ENCODE measurements at places on chromosomes 16 and 17.

DNA sequence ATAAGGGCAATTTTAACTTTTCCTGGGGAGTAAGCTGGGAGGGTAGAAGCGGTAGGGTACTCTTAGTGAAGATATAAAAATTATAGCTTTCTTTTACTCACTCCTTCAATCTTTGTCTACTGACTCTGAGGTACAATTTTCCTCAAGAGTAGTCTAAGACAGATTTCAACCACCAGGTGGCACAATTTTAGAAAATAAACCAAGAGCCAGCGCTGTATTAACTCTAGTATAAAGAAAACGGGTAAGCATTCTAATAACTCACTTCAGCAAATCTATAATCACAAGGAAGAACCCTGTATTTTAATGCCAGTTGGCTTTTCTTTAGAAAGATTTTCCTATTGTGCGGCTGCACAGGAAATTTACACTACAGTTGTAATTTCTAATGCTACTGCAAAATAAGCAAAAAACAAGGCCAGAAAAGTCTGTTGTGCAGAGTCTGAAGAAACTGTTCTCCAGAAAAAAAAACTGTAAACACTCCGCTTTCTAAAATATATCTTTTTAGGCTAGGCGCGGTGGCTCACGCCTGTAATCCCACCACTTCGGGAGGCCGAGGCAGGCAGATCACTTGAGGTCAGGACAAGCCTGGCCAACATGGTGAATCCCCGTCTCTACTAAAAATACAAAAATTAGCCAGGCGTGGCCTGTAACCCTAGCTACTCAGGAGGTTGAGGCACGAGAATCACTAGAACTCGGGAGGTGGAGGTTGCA lies 1.9 kb downstream of the CMC2 start:
- DNase-seq = no peak

DNA sequence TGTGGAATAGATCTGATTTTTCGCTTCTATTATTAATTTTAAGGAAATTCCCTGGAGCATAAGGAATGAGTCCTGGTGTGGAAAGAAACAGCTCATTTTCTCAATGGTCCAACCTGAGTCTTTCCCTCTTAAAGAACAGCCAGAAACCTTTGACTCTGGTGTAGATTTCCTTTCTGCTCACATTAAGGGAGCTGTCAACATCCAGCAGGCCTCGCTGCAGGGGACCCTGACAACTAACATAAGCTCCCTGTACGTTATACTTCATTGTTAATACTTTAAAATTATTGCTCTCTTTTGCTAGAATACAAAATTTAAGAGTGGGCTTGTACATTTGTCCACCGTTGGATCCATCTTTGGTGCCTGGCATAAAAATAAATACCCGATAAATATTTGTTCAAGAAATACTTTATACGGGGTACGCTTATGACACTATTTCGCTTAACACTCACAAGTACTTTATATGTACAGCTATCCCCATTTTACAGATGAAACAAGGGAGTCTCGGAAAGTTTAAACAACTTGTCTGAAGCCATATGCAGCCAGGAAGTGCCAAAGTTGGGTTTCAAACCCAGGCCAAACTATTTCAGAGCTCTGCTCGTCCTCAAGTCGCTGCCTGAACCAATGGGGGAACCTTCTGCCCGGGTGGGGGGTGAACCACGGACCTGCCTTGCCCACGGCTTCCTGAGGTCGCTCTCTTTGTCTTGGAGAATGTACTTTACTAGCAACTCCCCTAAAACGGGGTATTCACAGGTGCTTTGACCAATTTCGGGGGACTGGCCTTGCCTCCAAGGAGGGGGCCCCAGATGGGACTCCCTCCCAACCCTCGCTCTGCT lies 611 bp downstream of the SMARCE1 start:
- peak; percentile 25 for DNase-seq

GRCh38 chr16:57634171-57634570 lies 5.7 kb downstream of the ADGRG1 start:
- no peak for DNase-seq

DNA sequence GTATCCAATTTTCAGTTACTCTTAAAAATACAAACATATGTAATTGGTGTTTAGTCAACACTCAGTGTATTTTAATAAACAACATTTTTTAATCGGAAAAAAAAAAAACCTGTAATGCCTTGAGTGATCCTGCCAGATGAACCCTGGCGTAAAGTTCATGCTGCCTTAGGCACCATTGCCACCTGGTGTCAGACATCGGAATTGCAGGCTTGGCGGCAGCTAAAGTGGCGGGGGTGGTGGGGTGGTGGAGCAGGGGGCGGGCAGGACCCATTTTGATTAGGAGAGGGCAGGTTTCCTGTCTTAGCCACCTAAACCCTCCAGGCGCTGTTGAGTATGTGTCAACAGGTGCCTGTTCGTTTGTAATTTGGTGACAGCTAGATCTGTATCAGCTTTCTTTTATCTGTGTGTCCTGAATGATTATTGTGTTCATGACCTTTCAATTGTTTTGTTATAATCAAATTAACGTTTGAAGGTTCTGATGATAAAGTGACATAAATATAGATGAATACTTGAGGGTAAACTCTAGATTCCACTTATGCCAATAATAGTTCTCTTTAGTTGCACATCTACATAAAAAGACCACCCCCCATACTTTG lies 588.7 kb downstream of the CDH13 start:
- DNase-seq = no peak

DNA sequence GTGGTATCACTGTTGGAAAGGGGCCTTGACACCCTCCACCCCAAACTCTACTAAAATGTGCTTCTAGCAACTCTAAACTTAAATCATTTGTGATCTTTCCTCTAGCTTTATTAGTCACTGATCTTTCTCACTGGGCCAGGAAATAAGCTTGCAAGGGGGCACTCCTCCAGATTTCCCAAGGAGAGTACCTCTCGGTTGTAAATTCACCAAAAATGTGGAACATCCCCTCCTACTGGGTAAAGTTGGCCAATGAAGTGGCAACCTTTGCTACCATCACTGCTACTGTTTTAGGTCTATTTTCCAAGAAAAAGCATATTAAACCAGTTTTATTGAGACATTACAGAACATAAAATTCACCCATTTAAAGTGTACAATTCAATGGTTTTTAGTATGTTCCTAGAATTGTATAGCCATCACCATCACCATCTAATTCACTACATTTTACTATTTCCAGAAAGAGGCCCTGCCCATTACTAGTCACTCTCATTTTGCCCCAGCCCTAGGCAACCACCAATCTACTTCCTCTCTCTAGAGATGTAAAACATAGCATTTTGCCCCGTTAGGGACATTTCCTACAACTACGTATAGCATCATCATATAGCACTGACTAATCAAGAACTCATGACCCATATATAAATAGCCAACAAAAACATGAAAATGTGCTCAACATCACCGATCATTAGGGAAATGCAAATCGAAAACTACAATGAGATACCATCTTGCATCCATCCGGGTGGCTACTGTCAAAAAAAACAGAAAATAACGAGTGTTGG lies 44.6 kb upstream of the ADCY9 start:
- no peak for DNase-seq

DNA sequence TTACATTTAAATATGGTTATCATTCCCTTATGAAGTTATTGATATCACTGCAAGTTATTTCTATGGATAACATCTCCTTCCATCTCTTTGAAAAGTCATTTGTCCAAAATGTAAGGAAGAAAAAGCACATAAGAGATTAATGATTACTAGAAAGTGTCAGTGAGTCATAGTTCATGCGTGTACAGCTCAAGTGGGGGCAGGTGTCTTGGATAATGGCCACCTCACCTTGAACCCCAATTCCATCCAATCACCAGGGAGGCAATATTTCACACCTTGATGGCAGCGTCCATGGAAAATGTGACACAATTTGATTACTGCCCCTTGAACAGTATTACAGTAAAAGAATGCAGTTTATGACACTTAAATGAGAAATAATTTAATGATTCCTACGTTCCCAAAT lies 358.3 kb upstream of the SOX9 start:
- no peak for DNase-seq

- no peak for DNase-seq
These were observed 146.4 kb downstream of the RBFOX3 start for GRCh38 chr17:79464318-79465010.

DNA sequence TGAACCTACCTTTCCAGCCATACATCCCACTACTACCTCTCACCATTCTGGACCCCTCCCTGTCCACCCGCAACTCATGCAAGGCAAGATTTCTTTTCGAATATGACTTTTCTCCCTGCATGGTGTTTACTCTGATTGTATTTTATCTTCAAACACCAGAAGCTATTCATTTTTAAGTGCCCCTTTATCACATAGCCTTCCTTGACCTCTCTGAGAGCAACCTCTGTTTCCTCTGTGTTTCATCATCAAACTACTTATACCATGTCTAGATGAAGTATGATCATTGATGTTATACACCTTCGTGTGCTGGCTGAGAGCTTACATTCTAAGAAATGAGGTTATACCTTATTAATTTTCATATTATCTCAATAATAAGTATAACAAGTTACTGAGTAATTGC lies 31.8 kb downstream of the SYCE1L start:
- no peak for DNase-seq

- DNase-seq = no peak
These were observed 65.6 kb downstream of the WIPI1 start for GRCh38 chr17:68391561-68392268.

- DNase-seq = no peak
These were observed 714 bp downstream of the ACSF3 start for GRCh38 chr16:89094252-89094879.

- DNase-seq = no peak
These were observed 152.1 kb upstream of the CHMP6 start for GRCh38 chr17:80839511-80839941.

GRCh38 chr17:72465191-72466024 lies 344.6 kb downstream of the SOX9 start:
- no peak for DNase-seq

DNA sequence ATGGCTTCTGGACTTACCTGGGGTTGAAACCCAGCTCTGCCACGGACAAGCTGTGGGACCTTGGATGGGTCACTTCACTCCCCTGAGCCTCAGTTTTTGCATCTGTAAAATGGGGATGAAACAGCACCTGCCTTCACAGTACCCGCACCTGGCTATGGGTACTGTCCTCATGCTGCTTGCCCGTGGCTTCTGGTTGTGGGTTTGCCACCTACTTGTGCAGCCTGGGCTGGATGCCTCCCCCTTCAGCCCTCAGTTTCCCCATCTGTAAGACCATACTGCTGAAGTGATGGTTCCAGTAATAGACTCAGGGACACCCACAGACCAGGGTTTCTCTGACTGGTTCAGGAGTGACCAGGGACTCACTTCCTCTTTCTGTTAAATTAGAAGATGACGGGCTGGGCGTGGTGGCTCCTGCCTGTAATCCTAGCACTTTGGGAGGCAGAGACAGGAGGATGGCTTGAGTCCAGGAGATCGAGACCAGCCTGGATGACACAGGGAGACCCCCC lies 9.4 kb downstream of the GLIS2 start:
- no peak for DNase-seq

GRCh38 chr16:80968386-80969113 lies 38.1 kb downstream of the CMC2 start:
- no peak for DNase-seq

DNA sequence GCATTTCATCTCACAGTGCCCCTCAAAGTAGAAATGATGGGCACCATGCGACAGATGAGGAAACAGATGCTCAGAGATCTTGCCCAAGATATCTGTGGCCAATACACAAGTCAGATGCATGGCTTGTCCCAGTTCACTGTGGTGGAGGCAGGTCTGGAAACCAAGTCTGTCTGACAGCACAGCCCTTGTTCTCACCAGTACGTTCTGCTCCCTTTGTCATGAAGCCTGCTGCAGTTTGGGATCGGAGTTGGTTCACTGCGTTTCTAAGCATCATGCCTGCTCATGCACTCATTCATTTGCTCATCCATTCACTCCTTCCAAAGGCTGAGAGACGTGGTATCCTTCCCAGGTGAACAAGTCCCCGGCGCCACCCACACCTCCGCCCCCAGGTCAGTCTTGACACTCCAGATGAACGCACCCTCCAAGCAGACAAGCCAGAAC lies 27.2 kb upstream of the MEAK7 start:
- DNase-seq = no peak

DNA sequence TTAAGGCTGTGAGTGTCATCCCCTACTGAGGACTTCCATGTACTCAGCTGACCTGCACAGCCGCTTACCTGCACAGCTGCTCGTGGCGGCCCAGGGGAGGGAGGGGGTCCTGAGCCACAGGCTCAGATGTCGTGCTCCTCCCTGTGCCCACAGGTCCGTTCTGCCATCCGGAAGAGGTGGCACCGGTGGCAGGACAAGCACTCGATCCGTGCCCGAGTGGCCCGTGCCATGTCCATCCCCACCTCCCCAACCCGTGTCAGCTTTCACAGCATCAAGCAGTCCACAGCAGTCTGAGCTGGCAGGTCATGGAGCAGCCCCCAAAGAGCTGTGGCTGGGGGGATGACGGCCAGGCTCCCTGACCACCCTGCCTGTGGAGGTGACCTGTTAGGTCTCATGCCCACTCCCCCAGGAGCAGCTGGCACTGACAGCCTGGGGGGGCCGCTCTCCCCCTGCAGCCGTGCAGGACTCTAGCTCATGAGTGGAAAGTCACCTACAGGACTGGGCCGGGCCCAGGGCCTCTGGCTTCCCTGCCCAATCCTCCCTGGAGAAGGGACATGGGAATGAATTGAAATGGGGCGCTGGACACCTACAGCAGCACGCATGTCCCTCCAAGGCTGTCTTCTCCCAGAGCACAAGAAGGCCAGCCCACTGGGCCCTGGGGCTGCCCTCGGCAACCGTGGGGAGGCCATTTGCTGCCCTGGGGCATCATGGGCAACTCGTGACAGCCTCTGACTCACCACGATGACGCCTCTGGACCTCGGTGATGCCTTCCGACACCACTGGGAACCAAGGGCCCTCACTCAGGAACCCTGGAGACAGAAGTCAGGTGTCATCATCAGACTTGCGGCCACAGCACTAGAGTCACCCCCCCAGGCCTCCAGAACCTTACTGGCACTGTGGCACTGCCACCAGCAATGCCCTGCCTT lies 9.9 kb upstream of the SPPL2C start:
- no peak for DNase-seq

GRCh38 chr17:48282303-48282702 lies 147.7 kb downstream of the SKAP1 start:
- no peak for DNase-seq

GRCh38 chr16:12426122-12426521 lies 377.6 kb downstream of the CPPED1 start:
- DNase-seq = no peak

DNA sequence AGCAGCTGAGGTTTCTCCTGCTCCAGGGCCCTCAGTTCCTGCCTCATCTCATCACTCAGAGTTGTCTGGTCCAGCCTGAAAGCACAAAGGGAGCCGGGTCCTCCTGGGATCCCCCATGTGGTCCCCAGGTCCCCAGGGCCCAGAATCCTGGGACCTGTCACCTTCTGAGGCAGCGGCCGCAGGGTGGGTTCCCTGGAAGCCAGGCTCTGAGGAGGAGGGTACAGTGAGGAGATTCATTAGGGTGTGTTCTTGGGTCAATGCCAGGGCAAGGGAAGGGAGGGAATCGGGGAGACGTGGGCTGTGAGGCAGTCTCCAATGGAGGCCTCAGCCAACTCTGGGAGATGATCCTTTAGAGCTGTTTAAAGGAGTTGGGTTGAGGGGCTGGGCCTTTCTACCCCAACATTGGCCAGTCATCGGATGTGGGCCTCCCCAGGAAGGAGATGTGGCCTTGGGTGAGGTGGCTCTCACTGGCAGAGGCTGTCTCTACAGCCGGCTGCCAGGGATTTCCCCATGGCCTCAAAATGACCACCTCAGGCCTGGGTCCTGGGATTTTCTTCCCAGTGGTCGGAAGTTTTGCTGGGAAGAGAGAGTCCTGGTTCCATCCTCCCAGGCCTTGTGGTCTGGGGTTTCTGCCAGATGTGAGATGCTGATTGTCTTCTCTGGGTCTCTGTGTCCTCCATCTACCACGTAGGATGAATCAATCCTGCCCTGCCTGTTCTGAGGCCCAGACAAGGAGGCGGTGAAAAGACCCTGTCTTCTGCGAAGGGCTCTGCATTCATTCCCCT lies 47.3 kb downstream of the NLRP1 start:
- no peak for DNase-seq

- DNase-seq = no peak
These were observed 6.5 kb downstream of the SPNS2 start for GRCh38 chr17:4505187-4505586.
